ENCODE measurements at places on chromosomes 3 and 15.

DNA sequence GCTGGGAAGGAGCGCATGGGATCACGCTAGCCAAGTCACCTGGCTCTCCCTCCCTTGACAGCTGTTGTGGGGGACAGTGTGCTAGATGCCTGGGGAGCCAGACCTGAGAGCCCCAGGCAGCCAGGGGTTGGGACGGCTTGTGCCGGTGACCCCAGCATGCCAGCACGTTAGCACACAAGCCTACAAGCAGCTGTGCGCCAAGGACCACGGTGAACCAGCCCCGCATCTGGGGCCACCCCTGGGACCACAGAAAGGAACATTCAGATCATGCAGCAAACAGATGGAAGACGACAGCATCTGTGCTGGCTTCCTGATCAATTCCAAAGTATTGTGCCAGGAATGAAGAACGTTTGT is 64.8 kb downstream of the NTRK3 start:
- DNase-seq = no peak

- no peak for DNase-seq
Measured at GRCh38 chr3:186339180-186339918, 22.7 kb downstream of the DGKG start.

DNA sequence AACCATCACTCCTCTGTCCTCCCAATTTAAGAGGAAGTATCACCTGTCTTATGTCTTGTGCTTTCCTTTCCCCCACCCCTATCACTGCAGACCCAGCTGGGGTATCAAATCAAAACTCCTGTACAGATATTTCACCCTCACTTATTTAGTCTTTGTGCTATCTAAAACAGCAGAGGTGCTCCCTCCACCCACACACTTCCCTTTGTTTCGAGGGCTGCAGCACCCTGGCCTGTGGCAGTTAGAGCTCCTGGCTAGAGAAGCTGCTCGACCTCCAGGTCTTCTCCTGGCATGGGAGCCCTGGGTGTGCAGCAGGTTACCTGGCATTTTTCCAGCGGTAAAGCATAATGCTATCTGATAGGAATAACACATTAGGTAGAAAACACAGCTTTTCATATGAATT is 181.4 kb upstream of the BCL6 start:
- DNase-seq = no peak

- DNase-seq = no peak
Measured at GRCh38 chr3:169879845-169880575, 10.3 kb upstream of the LRRC31 start.

GRCh38 chr3:39529577-39529976 is 62.1 kb downstream of the MOBP start:
- DNase-seq = no peak

GRCh38 chr3:70057426-70057825 is 57.9 kb downstream of the SAMMSON start:
- DNase-seq = no peak

DNA sequence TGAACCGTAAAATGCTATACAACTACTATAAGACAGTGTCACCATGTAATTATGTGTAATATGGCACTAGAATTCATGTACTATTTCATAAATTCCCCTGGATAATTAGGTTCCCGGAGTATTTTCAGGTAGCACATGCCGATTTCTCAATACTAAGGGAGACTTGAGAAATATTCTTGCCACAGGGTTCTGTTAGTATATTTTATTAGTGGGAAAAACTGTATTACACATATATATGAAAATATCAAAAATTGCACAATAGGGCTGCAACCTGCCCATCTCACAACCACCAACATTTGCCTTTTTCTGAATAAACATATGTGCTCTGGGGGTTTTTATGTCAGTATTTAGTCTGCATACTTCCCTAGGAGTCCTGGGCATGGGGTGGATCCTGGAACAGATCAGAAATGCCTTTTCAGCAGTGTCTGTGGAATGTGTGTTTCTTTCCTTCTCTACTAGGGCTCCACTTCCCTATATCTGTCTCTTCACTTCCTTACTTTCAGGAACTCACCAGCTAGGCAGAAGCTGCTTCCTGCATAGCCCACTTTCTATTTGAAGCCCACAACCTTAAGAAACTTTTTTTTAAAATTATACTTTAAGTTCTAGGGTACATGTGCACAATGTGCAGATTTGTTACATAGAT is 87.5 kb downstream of the RPL39L start:
- no peak for DNase-seq

All from NCI-H2029 treated with DMSO at 0.1 percent for 48 hours (cell line).